ENCODE measurements at places on chromosomes 4 and X. TPM values are rescaled to one million over a fixed set of nuclear protein-coding genes. Genes with fewer than 3 reads are reported as not detected.

DNA sequence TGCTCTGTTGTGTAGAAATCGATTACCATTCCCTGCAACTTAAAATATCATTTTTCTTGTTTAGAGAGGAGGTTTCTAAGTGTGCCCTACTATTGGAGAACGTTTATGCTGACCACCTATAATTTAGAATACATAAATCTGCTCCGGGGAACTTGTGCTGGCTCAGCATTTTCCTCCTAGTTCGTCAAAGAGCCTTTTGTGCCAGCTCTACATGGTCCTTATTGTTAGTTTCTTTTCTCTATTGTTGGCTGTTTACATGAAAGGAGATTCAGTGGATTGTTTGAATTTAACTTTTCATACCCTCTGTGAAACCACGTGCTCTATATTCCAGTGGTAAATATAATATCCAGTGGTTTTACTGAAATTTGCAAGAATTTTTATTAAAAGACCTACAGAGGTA lies 53.4 kb upstream of the ATP8A1 start:
- DNase-seq, result no peak
- H3K36me3 ChIP-seq, result no peaks in the 10 kb centered on the region
- no peaks in the 10 kb centered on the region for H3K27me3 ChIP-seq
- H3K4me3 ChIP-seq, result no peak overlapping the region
- H3K4me1 ChIP-seq, result no peaks in the 10 kb centered on the region
- no peak overlapping the region for H3K27ac ChIP-seq

The MND1 gene
- 0.81 TPM for total RNA-seq

DNA sequence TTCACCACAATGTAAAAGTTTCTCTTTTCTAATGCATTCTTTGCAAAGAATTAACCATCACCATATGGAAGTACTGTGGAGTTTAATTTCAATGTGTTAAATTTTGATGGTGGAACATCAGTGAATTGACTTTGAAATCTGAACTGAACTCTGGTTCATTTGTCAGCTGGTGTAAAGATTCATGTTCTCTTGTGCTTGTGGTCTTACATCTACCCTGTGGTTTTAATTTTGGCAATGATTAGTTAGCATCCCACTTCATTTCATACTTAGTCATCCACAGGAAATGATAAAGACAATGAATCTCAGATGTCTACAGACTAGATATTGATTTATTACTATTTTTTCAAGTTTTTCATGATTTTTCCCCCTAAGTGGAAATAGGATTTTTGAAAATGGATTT lies 77.8 kb downstream of the GRID2 start:
- H3K27ac ChIP-seq, result no peak overlapping the region
- H3K4me1 ChIP-seq, result no peaks in the 10 kb centered on the region
- H3K27me3 ChIP-seq, result no peaks in the 10 kb centered on the region
- no peaks in the 10 kb centered on the region for H3K36me3 ChIP-seq
- DNase-seq, result no peak

- H3K36me3 ChIP-seq, result no peaks in the 10 kb centered on the region
- peak overlapping the region; percentile 68 for H3K27ac ChIP-seq
- H3K4me3 ChIP-seq, result peak overlapping the region; percentile 52
These were observed 106.8 kb downstream of the UCHL1 start for GRCh38 chr4:41363384-41363981.

DNA sequence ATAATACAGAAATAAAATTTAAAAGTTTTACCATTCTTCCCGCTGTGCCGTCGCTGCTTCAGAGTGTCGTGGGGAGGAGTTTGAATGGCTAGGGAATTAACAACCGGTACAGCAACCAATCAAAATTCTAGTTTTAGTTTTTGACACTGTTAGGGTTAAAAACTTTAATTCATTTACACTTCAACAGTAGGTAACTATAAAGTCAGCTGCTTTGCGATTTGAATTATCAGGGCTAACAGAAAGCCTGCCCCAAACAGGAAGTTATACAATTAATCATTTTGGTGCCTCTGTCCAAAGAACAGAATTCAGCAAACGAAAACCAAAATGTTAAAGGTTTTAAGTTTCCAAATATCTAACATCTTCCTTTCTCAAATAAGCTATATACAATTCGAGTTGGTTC lies 2.3 kb downstream of the HNRNPD start:
- no peak for DNase-seq
- H3K4me3 ChIP-seq, result peak overlapping the region; percentile 49
- no peaks in the 10 kb centered on the region for H3K36me3 ChIP-seq
- H3K4me1 ChIP-seq, result no peaks in the 10 kb centered on the region
- no peaks in the 10 kb centered on the region for H3K27me3 ChIP-seq
- no peak overlapping the region for H3K27ac ChIP-seq

The TCP11X2 gene
- not detected for total RNA-seq

DNA sequence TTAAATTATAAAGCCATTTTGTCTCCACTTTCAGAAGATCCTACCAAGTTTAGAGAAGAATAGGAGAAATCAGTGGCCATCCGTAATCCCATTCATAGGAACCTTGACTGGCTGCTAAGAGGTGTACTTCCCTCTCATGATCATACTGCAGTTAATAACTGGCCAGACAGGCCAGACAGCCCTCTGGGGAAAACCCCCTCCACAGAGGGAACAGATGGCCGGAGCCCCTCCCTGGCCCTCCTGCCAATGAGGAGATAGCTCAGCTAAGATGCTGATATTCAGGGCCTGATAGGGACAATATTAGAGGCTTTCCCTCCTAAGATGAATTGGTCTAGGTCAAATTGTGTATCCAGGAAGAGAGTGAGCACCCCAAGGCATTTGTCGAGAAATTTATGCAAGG lies 200.0 kb upstream of the MAOA start:
- no peaks in the 10 kb centered on the region for H3K27me3 ChIP-seq
- no peaks in the 10 kb centered on the region for H3K4me1 ChIP-seq
- no peak overlapping the region for H3K4me3 ChIP-seq
- no peak for DNase-seq
- H3K27ac ChIP-seq, result no peak overlapping the region

DNA sequence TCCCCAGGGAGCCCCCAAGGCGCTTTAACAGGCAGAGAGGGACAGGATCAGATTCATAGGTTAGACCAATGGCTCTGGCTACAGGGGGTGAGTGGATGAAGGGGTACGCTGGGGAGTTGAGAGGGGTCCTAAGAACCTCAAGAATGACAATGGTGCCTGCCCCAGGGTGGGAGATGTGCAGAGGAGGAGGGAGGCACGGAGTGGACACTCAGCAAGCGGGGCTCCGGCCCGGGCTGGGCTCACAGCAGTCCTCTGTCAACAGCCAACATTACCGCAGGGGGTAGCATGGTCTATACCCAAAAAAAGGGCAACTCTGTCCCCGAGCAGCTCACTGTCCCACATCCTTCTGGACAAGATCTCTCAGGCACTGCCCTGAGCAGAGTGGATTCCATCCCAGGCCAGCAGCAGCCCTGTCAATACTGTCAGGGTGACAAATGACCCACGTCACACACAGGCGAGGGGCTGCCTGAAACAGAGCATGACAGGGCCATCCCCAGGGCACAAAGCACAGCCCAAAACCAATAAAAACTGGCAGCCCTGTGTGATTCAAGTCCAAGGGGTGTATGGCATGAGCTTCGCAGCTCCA lies 47.7 kb upstream of the PPP2R2C start:
- no peak overlapping the region for H3K4me3 ChIP-seq
- H3K27ac ChIP-seq, result no peak overlapping the region
- no peak for DNase-seq

Data from aorta (tissue), 5 donors.